ENCODE measurements at places on chromosomes 13 and 19.

GRCh38 chr13:111561091-111561781 lies 240.8 kb downstream of the TEX29 start:
- no peak for DNase-seq
- H3K27me3 ChIP-seq: no peaks in the 10 kb centered on the region
- no peak overlapping the region for H3K27ac ChIP-seq
- H3K36me3 ChIP-seq: no peaks in the 10 kb centered on the region
- no peaks in the 10 kb centered on the region for H3K4me1 ChIP-seq
- H3K4me3 ChIP-seq: no peak overlapping the region

- DNase-seq: no peak
- no peak overlapping the region for H3K27ac ChIP-seq
Observed at GRCh38 chr13:96744367-96745331, 249.6 kb downstream of the OXGR1 start.

GRCh38 chr19:29040292-29040691 lies 172.7 kb downstream of the UQCRFS1 start:
- no peaks in the 10 kb centered on the region for H3K4me1 ChIP-seq
- DNase-seq: no peak
- H3K27ac ChIP-seq: no peak overlapping the region
- no peaks in the 10 kb centered on the region for H3K27me3 ChIP-seq
- H3K36me3 ChIP-seq: no peaks in the 10 kb centered on the region

DNA sequence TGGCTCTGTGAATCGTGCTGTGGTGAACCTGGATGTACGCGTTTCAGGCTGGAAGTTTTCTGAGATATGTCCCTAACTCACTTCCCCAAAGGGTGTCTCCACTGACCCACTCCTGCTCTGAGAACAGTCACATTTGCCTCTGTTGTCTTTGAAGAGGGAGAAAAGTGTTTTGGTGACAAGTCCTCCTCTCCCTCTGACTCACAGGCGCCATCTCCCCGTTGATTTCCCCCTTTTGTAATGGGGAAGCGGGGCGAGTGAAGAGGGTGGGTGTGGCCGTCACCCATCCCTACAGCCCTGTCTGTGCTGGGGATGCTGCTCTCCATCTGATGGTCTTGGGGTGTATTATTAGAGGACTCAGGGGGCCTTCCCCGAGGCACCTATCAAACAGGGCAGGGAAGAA lies 9.6 kb downstream of the APC2 start:
- no peaks in the 10 kb centered on the region for H3K36me3 ChIP-seq
- H3K4me3 ChIP-seq: no peak overlapping the region
- H3K27ac ChIP-seq: no peak overlapping the region
- no peak for DNase-seq
- H3K27me3 ChIP-seq: peaks cover 24% of the 10 kb centered on the region

- no peaks in the 10 kb centered on the region for H3K27me3 ChIP-seq
- H3K36me3 ChIP-seq: no peaks in the 10 kb centered on the region
- DNase-seq: no peak
- no peak overlapping the region for H3K27ac ChIP-seq
- H3K4me3 ChIP-seq: no peak overlapping the region
Observed at GRCh38 chr13:33388286-33388998, 102.9 kb upstream of the STARD13 start.

GRCh38 chr13:20969182-20969581 lies 66.6 kb upstream of the XPO4 start:
- no peak overlapping the region for H3K4me3 ChIP-seq
- H3K27ac ChIP-seq: no peak overlapping the region
- H3K27me3 ChIP-seq: no peaks in the 10 kb centered on the region
- H3K36me3 ChIP-seq: no peaks in the 10 kb centered on the region
- H3K4me1 ChIP-seq: peaks cover 8% of the 10 kb centered on the region

GRCh38 chr13:49499889-49500660 lies 4.3 kb downstream of the PHF11 start:
- H3K27ac ChIP-seq: no peak overlapping the region
- H3K4me1 ChIP-seq: peaks cover 39% of the 10 kb centered on the region
- no peak for DNase-seq
- H3K4me3 ChIP-seq: no peak overlapping the region
- no peaks in the 10 kb centered on the region for H3K27me3 ChIP-seq

DNA sequence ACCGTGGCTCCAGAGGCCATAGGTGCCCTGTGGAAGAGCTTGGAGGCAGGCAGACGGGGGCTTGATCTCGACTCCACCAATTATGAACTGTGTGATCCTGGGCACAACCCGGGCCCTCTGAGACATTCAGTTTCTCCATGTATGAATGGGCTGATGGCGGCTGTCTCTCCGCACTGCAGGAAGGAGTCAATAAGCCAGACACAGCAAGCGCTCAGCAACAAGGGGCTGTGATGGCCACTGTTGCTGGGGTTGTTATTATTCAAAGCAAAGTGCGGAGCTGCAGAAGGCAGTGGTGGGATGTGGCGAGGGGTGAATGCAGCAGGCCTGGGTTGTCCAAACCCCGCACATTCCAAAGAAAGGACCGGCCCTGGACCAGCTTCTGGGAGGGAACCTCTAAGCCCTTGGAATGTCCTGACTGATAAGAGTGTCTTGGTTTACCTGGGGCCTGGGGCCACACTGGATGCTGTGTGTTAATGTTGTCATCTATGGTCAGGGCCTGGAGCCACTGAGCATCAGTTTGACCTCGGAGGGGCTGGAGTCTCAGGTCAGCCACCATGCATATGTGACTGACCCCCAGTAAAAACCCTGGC lies 8.3 kb downstream of the TMEM143 start:
- H3K4me3 ChIP-seq: no peak overlapping the region
- peaks cover 4% of the 10 kb centered on the region for H3K4me1 ChIP-seq
- DNase-seq: no peak

DNA sequence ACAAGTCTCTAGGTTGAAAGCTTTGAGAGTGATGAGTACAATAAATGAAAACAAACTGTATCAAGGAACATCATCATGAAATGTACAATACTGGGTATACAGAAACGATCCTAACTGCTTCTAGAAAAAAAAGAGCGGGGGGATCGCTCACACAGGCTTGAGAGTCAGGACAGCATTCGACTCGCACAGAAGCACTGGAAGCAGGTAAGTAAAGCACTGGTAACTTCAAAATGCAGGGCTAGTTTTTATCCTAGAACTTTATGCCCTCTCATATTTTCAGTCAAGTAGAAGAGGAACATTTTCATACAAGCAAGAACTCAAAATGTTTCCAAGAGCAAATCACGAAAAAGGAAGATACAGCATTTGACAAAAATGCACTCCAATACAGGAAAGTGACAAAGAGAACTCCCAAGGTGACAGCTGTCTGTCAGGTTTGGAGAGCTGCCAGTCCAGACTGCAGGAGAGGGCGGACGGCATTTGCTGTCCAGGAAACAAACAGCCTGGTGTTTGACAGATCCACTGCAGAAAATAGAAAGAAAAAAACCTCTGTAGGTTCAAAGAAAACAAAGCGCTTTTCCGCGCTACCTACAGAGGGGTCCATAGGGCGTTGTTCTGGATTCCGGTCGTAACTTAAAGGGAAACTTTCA lies 58.2 kb upstream of the XPO4 start:
- H3K27ac ChIP-seq: no peak overlapping the region
- H3K4me3 ChIP-seq: no peak overlapping the region
- no peaks in the 10 kb centered on the region for H3K4me1 ChIP-seq
- peaks cover 11% of the 10 kb centered on the region for H3K27me3 ChIP-seq

GRCh38 chr13:101917475-101917810 lies 465.0 kb downstream of the ITGBL1 start:
- peaks cover 50% of the 10 kb centered on the region for H3K27me3 ChIP-seq
- no peak for DNase-seq
- no peaks in the 10 kb centered on the region for H3K4me1 ChIP-seq

- DNase-seq: no peak
- H3K27ac ChIP-seq: no peak overlapping the region
- H3K36me3 ChIP-seq: no peaks in the 10 kb centered on the region
- H3K27me3 ChIP-seq: peaks cover 29% of the 10 kb centered on the region
Observed at GRCh38 chr13:95660981-95661581, 15.9 kb upstream of the DNAJC3 start.

- H3K27ac ChIP-seq: peak overlapping the region; percentile 95
- H3K27me3 ChIP-seq: no peaks in the 10 kb centered on the region
- DNase-seq: peak; percentile 92
Observed at GRCh38 chr19:47186446-47187334, 44.3 kb downstream of the BBC3 start.

- H3K27me3 ChIP-seq: peaks cover 10% of the 10 kb centered on the region
- peaks cover 62% of the 10 kb centered on the region for H3K4me1 ChIP-seq
- H3K36me3 ChIP-seq: peaks cover 5% of the 10 kb centered on the region
- DNase-seq: no peak
- H3K27ac ChIP-seq: peak overlapping the region; percentile 1
Observed at GRCh38 chr13:31042481-31043165, 110.2 kb downstream of the TEX26 start.

DNA sequence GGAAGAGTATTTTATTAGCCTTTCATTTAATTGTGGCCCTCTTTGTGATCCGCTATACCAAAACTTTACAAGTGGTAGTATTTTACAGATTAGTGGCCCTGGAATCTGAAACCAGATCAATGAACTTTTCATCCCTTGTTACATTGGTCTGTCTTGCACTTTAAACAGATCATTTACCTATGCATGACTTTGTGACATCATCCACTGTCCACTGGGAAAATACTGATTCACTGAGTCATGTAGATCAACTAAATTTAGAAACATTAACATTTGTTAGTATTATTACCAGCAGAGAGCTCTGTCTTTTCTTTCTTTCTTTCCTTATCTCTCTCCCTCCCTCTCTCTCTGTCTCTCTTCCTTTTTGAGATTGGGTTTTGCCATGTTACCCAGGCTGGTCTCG lies 17.5 kb downstream of the PCDH8 start:
- H3K27me3 ChIP-seq: peaks cover 16% of the 10 kb centered on the region
- DNase-seq: no peak

- H3K36me3 ChIP-seq: no peaks in the 10 kb centered on the region
- no peak overlapping the region for H3K4me3 ChIP-seq
- no peaks in the 10 kb centered on the region for H3K4me1 ChIP-seq
- H3K27me3 ChIP-seq: peaks cover 9% of the 10 kb centered on the region
- no peak for DNase-seq
Observed at GRCh38 chr19:33830264-33830663, 33.6 kb downstream of the KCTD15 start.

DNA sequence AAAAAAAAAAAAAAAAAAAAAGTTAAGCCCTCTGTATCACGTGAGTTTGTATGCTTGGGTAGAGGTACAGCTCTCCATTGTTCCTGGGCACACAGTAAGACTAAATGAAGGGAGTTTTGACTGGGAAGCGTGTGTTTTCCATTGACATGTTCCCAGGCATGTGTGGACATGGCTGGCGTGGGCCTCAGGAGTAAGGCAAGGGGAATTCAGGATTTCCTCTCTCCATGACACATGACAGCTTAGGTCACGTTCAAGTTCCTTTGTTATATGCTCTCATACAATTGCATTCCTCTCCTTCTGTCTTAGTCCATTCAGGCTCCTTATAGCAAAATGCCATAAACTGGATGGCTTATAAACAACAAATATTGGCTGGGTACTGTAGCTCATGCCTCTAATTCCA lies 17.1 kb upstream of the MAP3K10 start:
- no peak overlapping the region for H3K4me3 ChIP-seq
- DNase-seq: no peak
- H3K36me3 ChIP-seq: no peaks in the 10 kb centered on the region
- H3K27ac ChIP-seq: no peak overlapping the region
- H3K4me1 ChIP-seq: no peaks in the 10 kb centered on the region

- DNase-seq: no peak
Observed at GRCh38 chr19:55346725-55347441, 7.2 kb downstream of the KMT5C start.

Data from T-helper 2 cell treated with Interferon-gamma antibody and Interleukin-4, amounts not matched to agents 5 μg/mL and 100 μg/mL, for 36 hours (primary cell).